ENCODE measurements at places on chromosomes 12 and 14.

- no peak for DNase-seq
Observed at GRCh38 chr14:72613231-72613974, 280.5 kb downstream of the DPF3 start.

GRCh38 chr12:132560614-132561426 lies 49.6 kb downstream of the LRCOL1 start:
- DNase-seq: peak; percentile 41

GRCh38 chr14:59186306-59186705 lies 2.2 kb upstream of the DAAM1 start:
- DNase-seq: no peak

DNA sequence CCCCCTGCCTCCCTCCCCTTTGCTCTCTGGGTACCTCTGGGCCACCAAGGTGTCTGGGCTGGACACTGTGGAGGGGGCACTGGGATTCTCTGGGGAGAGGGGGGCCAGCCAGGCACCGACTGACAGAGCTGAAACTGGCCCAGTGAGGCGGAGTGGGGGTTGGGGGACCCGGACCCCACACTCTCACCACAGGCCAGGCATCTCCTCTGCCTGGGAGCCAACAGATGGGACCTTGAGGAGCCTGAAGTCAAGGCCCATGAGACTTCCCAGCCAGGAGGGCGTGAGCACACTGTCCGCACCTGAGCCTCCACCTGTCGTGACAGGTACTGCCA lies 39.8 kb upstream of the PPP1R13B start:
- no peak for DNase-seq

DNA sequence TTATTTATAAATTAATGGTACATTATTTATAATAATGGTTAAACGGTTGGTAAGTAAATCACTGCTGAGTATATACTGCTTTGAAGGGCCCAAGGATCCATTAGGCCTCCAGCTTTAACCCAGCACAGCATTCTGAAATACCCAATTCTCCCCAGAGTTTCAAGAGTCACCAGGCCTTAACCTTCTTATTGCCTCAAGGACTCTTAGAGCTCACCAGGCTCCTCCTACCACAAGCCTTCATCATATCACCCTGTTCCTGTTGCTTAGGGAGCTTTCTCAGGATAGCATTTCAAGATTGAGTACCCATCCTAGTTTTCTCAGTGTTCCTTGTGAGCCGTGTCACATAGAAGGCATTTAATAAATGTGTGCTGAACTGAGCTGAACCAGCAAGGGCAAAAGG lies 242.5 kb downstream of the FBXL14 start:
- DNase-seq: no peak
